ENCODE measurements at places on chromosomes 11 and 22.

- DNase-seq, result peak; percentile 56
These were observed 18.6 kb upstream of the SCN2B start for GRCh38 chr11:118194835-118195627.

DNA sequence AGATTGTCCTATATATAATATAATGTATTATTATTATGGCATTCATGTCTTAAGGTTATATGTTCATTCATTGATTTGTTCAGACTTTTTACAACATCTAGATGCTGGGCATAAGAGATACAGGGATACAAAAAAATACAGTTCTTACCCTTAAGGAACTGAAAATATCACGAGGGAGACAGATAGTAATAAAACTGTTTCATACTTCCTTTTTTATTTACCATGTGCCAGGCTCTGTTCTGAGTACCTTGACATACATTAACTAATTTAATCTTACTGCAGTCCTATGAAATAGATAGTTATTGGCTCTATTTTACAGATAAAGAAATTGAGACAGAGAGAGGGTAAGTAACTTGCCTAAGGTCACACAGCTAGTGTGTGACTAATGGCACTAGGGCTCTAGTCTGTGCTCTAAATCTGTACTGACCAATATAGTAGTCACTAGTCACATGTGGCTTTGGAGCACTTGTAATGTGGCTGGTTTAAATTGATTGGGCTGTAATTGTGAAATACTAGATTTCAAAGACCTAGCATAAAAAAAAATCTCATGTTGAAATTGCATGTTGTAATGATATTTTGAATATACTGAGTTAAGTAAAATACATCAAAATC lies 21.3 kb downstream of the TRIM44 start:
- DNase-seq, result no peak

DNA sequence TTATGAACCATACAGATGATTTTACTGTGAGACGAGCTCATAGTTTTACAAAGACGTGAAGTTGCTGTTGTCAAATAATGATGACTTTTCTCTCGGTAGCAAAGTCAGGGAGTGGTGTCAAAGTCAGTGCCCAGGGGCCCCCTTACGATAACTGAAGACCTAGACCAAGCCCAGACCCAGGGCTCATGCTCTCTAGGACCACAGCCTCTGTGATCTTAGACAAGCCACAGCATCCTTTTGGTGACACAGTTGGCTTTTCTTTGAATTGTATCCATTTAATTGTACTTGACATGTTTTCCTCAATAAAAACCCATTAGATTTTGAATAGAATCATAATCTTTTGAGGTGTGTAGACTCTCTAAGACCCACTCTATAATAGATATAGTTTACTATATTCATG lies 17.9 kb upstream of the POGLUT3 start:
- DNase-seq, result no peak

- DNase-seq, result no peak
These were observed at the start of gene KLHL35 for GRCh38 chr11:75432911-75433321. KLHL35 (minus strand) TSS chr11:75433203; CDS start chr11:75430629, 2,574 bp downstream.

DNA sequence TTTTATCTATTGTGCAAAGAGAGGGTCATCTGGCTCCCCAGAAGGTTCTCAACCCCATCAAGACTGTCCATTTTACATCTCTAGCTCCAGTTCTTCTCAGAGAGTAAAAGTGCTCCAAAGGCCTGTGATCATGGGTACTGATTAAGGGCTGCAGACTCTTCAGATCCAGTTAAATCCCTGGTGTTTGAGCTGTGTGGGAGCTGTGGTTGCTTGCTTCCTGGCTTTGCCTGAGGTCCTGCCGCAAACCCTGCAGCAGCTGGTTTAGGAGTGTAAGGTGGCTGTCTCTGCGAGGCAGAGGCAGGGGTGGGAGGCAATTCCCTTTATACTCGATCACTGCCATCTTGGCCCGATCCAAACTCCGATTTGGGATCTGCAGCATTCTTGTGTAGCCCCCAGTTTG lies 1.2 kb downstream of the MRPL17 start:
- no peak for DNase-seq

DNA sequence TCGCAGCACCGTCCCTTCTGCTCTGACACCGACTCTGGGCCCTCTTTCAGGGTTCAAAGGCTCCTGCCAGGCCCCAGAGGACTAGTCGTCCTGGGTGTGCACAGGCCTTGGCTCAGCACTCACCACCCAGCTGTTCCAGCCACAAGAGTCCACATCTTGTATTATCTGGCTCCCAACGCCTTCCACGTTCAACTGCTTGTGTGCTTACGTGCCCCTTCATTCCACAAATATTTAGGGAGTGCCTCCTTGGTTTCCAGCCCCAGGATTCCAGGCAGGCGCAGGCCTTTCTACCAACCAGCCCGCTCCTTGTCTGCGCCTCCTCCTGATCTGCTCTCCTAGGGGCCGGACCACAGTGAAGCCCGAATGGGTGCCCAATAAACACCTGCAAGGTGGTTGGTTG lies 70.9 kb downstream of the SCUBE1 start:
- DNase-seq, result no peak

DNA sequence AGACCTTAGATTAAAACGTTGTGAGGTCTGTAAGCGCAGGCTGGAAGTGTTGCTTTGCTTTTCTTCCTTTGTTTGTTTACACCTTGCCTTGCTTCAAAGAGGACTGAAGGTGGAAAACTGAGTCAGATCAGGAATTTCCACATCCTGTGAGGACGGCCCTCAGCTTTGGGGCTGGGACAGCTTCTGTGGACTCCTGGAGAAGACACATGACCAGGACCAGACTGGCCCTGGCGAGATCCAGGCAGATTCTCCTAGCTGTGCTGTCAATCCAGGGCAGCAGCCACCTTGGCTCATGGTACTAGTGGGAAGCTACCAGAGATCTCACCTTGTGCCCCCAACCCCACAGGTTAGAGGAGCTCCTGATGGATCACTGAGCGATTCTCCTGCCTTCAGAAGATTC lies 1461.9 kb downstream of the TBC1D22A start:
- DNase-seq, result no peak

DNA sequence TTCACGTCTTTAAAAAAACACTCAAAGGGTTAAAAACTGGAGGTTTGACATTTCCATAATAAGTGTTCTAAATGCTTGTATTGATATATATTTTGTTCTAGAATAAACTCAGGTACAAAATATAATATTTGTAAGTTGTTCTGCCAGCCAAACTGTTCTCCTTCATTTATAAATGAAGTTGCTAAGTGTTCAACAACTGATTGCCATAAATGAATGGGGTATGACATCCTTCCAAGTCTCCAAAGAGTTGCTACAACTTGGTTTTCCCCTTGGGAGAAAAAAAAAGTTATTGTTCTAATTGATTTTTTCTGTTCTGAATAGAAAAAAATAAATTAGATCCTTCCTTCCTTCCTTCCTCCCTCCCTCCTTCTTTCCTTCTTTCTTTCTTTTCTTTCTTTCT lies 65.4 kb upstream of the BLID start:
- DNase-seq, result no peak

DNA sequence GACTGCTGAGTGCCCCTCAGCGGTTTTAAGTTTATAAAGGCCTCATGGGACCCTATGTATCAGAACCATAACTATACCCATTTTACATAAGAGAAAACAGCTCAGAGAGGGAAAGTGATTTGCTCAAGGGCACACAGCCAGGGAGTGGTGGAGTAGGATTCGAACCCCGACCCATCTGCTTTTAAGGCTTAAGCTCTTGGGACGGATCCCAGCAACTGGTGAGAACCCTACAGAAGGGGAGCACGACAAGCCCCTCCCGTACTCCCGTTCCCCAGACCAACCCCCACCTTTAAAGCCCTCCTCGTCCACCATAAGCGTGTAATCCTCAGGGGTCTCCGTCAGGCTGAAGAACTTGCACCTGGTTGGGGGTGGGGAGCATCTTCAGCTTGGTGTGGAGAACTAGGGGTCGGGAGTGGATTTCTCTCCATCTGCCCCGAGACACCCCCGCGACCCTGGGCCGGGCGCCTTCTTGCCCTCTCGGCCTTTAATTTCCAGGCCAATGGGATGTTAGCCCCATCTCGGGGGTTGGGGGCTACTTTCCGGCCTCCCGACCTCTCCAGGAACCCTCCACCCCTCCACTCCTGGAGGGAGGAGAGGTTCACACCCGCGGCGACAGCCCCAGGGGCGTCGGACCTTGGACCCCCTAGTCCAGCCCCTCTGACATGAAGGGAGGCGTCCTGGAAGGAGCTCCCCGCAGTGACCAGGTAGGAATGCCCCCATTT lies 725 bp downstream of the CASTOR1 start:
- DNase-seq, result no peak

- DNase-seq, result no peak
These were observed 174.6 kb upstream of the ARHGAP42 start for GRCh38 chr11:100512475-100512874.

- DNase-seq, result no peak
These were observed 3.6 kb upstream of the ROBO3 start for GRCh38 chr11:124861670-124862069.

DNA sequence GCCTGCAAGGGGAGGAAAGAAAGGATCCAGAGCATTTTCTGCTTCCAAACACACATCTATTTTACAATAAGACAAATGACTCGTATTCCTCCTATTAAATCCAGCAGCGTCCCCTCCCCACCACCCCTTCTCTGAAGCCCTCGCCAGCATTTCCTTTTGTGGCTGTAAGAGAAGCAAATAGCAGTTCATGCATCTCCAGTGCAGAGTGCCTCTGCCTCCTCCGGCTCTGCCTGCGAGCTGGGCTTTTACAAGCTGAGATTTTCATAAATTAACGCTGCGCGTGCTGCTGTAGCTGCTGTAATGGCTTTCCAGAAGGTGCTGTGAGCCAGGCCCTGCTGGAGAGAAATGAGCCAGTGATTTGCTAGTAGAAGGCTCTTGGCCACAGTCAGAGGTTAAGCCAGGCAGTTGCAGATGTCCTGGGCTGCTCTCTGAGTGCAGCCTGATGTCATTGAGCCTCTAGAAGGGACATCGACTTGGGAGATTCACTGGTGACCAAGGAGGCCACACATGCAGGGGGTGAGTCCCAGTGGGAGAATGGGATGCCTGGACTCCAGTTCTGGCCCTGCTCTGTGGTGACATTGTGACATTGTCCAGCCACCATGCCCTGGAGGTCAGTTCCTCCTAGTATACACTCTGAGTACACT lies 134.5 kb upstream of the NAV2 start:
- no peak for DNase-seq

DNA sequence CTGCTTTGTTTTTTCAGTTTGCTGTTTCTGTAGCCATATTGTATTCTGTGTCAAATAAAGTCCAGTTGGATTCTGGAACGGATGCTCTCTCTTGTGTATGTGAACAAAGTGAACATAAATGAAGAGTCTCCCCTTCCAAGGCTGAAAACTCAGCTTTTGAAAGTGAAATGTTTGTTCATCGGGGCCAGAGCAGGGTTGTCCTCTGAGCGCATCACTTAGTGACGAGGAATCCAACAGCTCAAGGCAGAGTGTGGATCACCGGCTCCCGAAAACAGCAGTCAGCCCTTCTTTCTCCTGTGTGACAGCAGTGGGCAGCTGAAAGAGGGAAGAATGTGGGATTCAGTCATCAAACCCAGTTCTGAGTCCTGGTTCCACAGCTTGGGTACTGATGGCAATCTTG lies 21.4 kb downstream of the RBX1 start:
- no peak for DNase-seq

DNA sequence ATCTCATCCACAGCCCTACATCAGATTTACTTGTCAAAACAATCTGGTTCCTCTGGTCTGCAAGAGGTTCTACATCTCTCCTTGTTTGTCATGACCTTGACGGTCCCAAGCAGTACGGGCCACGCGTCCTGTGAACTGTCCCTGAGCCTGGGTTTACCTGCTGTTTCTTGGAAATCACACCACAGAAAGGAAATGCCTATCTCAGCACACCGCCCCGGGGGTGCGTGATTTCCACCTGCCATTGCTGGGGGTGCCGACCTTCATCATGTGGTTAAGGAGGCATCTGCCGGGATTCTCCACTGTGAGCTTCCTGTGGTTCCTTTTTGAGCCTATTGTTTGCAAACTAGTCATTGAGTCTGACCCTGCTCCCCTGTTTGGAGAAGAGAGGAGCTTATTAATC lies 1363.4 kb downstream of the BRD1 start:
- no peak for DNase-seq

DNA sequence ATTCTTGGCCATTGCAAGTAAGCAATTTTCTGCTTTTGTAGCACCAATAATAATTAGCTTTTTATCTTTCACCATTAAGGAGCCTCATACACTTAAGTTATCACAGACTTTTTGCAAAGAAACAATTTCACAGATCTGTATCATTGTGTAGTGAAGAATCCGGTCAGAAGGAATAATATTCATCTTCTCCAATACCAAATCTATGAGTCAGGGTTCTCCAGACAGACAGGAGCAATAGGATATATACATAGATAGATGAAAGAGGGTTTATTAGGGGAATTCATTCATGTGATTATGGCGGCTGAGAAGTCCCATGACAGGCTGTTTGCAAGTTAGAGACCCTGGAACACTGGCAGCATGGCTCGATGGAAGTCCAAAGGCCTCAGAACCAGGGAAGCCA lies 82.9 kb upstream of the UBASH3B start:
- no peak for DNase-seq

GRCh38 chr11:69831985-69832384 lies 12.8 kb upstream of the FGF3 start:
- DNase-seq, result no peak

DNA sequence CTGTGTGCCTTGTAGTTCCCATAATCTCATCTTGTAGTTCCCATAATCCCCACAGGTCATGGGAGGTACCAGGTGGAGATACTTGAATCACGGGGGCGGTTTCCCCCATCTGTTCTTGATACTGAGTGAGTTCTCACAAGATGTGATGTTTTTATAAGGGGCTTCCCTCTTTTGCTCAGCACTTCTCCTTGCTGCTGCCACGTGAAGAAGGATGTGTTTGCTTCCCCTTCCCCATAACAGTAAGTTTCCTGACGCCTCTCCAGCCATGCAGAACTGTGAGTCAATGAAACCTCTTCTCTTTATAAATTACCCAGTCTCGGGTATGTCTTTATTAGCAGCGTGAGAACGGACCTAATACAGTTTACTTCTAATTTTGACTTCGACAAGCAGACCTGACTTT lies 14.0 kb upstream of the SMIM38 start:
- no peak for DNase-seq

DNA sequence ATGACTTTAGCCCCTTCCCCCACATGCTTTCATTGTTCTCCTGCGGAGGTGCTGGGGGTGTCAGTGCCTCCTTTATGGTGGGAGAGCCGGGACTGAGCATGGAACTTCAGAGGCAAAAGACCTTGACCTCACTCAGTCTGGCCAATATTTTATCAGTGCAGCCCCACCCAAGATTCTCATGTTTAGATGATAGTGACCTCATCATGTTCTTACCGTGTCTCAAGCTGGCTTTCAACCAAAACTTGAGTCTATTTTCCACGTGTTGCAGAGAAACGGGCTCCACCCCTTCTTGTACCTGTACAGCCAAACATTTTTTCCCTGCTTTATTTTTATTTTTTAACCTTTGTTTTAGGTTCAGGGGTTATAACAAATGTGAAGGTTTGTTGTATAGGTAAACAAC lies 47.7 kb upstream of the NECTIN1 start:
- DNase-seq, result no peak
